ENCODE measurements at places on chromosomes 11 and 22. TPM values are rescaled to one million over a fixed set of nuclear protein-coding genes. Genes with fewer than 3 reads are reported as not detected.

TSPAN18 gene
- not detected for total RNA-seq

LINC01488 gene
- total RNA-seq = not detected

ARFGAP2 gene
- total RNA-seq = 114 TPM

TIGD3 gene
- 1.5 TPM for total RNA-seq

CCDC188 gene
- total RNA-seq = not detected

RANGAP1 gene
- total RNA-seq = 178 TPM

MMP3 gene
- total RNA-seq = not detected

VSIG2 gene
- not detected for total RNA-seq

ACRV1 gene
- not detected for total RNA-seq

MS4A12 gene
- not detected for total RNA-seq

RGL4 gene
- total RNA-seq = not detected

POTEH gene
- not detected for total RNA-seq

TPH1 gene
- not detected for total RNA-seq

- peak; percentile 94 for DNase-seq
These were observed 80.7 kb upstream of the PPARA start for GRCh38 chr22:46069521-46070214.

DNA sequence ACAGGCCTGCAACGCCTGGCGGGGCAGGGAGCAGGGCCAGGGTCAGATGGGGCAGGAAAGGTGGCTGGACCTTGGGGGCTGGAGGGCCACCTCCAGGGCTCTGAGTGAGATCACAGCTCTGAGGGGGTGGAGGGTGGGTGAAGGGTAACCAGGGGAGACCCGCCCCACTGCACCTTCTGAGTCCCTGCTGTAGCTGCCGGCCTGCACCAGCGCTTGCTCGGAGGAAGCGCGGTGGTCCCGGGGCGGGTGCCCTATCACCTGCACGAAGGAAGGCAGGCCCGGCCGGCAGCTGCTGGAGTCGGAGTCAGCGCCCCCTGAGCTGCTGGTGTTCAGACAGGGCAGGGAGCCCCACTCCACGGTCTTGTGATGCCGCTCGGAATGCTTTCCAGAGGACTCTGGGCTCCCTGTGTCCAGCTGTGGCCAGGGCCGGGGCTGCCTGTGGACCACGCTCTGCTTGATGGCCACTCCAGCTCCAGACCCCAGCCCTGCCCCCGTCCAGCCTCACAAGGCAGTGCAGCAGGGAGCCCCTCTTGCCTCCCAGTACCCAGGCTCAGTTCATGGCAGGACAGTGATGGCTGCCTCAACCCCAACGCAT lies 3.8 kb downstream of the LMNTD2 start:
- no peak for DNase-seq

GRCh38 chr22:22914726-22915669 lies 27.4 kb downstream of the IGLL5 start:
- DNase-seq = no peak

DNA sequence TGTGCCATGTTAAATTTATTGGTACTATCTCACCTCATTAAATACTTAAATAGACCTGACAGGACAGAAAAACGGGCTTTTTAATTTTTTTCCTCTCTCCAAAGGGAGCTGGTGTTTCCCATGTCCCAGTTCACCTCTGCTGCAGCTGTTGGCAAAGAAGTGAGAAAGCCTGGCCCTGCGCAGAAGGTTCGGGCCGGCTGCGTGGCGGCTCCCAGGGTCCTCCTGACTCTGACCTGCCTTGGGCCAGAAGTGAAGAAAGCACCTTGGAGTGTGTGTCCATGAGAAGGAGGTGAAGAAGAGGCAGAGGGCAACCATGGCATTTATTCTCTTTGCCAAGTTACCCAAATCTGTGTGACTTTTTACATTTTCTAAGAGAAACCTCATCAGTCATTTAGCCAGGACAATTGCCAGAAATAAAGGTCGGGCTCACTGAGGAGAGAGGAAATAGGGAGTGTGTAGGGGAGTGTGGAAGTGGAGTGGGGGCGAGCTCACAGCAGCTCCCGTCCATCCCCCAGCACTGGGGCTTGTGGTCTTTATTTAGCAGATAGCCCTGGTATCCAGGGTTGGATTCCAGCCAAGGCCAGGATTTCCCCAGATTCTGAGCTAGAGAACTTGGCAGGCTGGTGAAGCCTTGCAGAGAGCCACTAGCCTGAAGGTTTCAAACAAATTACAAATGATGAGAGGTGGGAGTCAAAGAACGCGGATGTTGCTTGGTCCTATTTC lies 102.4 kb upstream of the CADM1 start:
- no peak for DNase-seq

GRCh38 chr11:119085437-119085847 lies 761 bp downstream of the HMBS start:
- no peak for DNase-seq

GRCh38 chr11:105132716-105133511 lies 6.7 kb downstream of the CARD18 start:
- no peak for DNase-seq

GRCh38 chr22:28139516-28139915 lies 220.5 kb upstream of the PITPNB start:
- no peak for DNase-seq

GRCh38 chr11:11985016-11985715 lies 23.3 kb downstream of the DKK3 start:
- DNase-seq = no peak

DNA sequence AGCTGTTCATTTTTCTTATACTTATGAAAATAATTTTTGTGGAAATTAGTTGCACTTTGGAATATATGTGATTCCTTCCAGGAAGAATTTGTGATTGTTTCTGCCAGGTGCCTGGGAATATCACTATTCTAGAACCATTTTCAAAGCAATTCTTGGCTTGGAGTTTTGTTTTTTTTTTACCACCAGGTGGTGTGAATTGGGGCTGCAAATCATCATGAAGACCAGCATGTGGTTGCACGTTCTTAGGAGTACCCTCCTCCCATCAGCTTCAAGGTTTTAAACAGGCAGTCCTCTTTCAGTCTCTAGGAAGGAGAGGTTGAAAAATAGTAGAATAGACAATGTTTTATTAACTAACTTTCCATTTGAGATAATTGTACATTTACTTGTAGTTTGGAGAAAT lies 25.9 kb downstream of the USP47 start:
- DNase-seq = no peak

DNA sequence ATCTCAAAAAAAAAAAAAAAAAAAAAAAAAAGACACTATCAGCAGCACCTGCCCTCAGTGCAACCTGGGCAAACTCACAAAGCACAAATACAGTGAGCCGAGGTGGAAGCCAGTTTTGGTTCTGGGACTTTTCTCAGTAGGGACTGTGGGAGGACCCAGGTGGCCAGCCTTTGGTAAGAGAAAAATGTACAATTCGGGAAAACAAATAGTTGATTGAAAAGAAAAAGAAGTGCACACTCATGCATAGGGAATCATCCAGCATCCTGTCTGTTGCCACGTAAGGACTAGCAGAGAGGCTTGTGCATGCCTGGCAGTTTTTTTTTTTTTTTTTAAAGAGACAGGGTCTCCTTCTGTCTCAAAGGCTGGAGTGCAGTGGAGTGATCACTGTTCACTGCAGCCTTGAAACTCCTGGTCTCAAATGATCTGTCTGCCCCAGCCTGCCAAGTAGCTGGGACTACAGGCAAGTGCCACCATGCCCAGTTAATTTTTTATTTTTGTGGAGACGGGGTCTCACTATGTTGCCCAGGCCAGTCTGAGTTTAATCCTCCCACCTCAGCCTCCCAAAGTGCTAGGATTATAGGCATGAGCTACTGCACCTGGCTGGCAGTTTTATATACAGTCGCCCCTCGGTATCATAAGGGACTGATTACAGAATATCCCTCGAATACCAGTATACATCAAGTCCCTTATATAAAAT lies 36.7 kb downstream of the TPST2 start:
- DNase-seq = peak; percentile 70

DNA sequence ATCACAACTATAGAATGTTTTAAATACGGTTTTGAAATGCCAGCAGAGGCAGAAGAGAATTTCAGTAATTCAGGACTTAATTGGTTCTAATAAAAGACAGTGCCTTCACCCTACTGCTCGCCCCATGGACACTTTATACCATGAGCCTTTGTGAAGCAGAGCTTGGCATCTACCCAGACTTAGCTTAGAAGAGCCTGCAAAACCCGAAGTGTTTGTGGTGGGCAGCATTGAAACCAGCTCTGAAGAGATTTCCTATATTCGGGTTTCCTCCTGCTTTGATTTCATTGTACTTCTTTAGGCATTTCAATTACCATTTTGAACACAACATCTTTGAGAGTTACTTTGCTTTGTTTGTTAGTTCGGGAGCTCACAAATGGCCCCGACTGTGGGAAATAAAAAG lies 185.1 kb upstream of the MTNR1B start:
- DNase-seq = no peak

DNA sequence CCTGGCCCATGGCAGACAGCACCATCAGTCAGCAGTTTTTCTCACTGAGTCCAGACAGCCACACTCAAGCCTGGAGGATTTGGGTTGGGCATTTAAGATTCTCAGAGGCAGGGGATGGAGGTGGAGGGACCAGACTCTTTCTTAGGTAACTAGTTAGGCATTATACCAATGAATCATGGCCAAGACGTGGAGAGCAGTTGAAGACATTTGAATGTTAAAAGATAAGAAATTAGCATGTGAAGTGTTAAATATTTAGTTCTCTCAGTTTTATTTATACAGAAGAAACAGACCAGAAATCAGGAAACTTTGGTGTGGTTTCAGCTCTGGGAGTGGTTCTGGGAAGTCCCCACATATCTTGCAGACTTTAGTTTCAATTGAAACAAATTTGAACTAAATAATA lies 9.9 kb downstream of the GTF2H1 start:
- peak; percentile 68 for DNase-seq

GRCh38 chr11:15768321-15768720 lies 588.0 kb downstream of the SOX6 start:
- no peak for DNase-seq

- no peak for DNase-seq
These were observed 90.6 kb downstream of the DSCAML1 start for GRCh38 chr11:117706322-117706814.

DNA sequence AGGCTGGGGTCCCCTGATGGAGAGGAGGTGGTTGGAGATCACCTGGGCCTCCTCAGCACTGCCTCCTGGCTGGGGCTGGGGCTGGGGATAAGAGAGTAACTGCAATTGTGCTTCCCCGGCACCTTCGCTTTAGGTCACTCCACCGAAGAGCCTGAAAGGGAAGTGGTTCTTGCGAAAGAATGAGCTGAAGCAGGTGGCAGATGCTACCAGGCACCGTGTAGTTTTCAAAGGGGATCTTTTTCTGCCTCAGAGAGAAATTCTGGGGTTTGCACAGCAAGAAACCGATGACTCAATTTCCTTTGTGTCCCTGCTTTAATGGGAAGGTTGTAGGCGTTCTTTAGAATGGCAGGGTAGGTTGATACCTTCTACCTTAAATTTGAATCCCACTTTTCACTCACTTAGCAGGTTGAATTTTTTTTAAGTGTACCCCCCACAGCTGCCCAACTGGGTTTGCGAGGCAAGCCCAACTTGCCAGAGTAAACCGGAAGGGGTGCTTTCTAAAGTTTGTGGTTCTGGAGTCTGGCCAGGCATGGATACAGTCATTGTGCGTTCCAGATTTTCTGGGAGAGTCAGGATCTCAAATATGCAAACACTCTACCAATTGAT lies 5.3 kb downstream of the CD44 start:
- no peak for DNase-seq

DNA sequence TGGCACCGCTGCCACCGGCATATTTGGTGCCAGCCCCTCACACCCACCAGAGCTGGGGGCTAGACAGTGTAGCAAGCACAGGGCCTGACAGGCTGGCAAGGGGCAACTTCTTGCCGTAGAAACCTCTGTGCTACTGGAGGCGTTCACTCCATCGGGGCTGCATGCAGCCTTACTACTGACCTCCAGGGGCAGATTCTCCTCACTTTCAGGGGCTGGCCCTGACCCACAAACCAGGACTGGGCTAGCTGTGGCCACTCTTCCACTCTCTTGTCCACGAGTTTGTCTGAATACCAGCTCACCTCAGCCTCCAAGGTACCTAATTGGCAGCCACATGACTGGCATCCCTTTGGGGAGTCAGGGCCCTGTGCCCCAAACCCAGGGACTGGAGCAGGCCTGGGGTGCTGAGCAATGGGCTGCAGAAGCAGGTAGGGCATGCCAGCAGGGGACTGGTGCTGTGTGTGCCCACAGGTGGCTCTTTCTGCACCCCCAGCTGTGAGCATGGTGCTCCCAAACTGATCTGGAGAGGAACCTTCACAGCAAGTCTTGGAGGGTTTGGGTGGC lies 2.1 kb upstream of the LMO1 start:
- DNase-seq = no peak

GRCh38 chr11:89529626-89530380 lies 38.6 kb upstream of the NOX4 start:
- DNase-seq = no peak

GRCh38 chr11:68331338-68331947 lies 19.1 kb downstream of the LRP5 start:
- no peak for DNase-seq

DNA sequence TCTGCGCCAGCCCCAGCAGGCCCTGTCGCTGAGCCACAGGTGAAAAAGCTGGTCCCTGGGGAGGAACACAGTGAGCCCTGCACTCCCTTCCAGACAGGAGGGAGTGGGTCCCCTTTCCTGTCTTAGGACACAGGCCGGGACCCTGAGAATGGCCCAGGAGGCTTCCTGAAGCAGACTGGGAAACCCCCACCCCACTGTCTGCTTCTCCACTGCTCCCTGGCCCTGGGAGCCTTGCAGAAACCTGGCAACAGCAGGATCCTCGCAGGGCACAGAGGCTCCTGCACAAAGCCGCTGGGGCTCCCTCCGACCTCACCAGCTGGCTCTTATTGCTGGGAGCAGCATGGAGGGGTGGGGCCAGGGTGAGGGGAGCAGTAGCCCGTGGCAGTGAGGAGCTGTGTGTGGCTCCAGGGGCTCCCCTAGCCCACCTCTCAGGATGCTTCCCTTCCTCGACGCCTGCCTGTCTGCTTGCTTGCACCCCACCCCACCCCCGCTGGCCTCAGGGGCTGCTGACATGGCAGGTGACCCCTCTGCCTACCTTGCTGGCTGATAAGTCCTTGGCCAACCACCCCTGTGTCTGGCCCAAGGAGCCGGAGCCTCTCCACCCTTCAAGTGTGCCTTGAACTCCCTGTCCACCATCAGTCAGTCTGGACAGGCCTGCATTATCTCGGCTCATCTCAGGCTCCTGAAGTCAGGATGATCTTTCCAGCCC lies 72.1 kb upstream of the KCNQ1OT1 start:
- DNase-seq = no peak

- peak; percentile 22 for DNase-seq
These were observed 40.0 kb downstream of the TECTA start for GRCh38 chr11:121141066-121141465.

DNA sequence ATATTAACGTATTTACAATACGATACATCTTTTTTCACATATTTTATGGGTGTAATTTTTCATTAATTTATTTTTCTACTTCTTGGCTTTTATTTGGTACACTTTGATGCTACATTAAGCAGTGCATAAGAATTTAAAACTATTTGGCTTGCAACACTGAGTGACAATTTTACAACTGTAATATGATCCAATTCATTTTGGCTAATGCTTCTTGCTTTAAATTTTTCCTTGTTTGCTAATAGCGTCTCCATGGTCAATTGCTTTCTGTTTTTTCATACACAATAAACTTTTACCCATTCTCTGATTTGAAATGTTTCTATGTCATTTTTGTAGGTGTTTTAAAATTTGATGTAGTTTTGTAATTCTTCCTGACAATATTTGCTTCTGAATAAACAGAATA lies 773.2 kb downstream of the FAM181B start:
- no peak for DNase-seq

GRCh38 chr22:24384131-24384530 lies 43.3 kb upstream of the ADORA2A start:
- no peak for DNase-seq

Measured in Caki2 (cell line).